Esophagus squamous epithelium (tissue), 5 donors: ENCODE measurements at places on chromosomes 3 and 15.

DNA sequence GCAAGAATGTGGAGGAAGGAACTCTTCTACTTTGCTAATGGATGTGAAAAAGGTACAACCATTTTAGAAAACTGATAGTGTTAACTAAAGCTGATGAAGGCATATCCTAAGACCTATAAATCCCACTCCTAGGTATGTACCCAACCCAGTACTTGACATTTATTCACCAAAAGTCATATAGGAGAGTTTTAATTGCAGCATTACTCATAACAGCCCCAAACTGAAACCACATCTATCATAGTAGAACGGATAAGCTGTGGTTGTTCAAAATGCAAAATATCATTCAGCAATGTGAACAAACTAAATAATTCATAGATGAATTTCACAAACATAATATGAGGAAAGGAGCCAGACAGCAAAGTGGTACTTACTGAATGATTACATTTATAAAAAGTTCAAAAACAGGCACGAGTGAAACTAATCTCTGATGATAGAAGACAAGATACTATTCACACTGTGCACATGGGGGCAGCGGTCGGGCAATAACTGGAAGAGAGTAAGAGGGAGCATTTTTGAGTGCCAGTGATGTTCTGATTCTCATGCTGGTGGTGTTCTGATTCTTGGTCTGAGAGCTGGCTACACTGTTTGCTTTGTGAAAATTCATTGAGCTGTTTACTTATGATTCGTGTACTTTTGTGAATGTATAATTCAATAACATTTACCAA, 34.3 kb downstream of the GOLIM4 start:
- no peak for DNase-seq

GRCh38 chr3:153254361-153254760, 92.3 kb downstream of the RAP2B start:
- DNase-seq: no peak

- DNase-seq: no peak
Observed at GRCh38 chr15:50873935-50874361, 34.5 kb upstream of the AP4E1 start.

- no peak for DNase-seq
Observed at GRCh38 chr15:74294010-74294409, 57.9 kb downstream of the CCDC33 start.

DNA sequence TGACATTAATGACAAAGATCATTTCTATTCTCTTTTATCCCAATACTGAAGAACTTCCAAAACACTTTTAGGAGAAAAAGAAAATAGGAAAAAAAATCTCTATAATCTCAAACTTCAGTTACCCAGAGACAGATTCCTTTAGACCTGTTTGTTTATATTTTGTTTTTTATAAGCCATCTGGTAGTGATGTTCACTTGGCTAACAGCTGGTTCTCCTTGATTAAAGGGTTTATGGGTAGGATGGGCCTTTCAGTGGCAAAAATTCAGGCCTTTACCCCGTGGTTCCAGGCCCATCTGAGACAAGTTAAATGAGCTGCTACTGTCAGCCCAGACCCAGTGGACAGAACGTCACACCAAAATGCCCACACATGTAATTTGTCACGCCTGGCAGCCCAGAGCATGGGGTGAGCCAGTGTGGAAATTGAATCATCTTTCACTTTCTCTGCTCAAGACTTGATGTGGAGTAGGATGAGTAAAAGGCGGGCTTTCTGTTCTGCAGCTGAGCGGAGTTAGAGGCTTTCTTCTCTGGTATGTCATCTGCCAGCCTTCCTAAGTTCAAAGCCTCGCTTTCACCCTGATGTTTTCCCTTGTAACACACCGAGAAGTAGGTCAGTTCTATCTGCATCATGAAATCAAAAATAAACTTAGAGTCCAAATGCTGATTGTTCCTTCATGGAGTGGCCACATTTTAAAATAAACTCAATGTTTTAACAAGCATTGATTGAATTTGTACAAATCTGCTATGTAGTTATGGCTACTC, 62.5 kb upstream of the SKOR1 start:
- no peak for DNase-seq

- DNase-seq: no peak
Observed at GRCh38 chr15:39593071-39593655, 12.3 kb downstream of the THBS1 start.

DNA sequence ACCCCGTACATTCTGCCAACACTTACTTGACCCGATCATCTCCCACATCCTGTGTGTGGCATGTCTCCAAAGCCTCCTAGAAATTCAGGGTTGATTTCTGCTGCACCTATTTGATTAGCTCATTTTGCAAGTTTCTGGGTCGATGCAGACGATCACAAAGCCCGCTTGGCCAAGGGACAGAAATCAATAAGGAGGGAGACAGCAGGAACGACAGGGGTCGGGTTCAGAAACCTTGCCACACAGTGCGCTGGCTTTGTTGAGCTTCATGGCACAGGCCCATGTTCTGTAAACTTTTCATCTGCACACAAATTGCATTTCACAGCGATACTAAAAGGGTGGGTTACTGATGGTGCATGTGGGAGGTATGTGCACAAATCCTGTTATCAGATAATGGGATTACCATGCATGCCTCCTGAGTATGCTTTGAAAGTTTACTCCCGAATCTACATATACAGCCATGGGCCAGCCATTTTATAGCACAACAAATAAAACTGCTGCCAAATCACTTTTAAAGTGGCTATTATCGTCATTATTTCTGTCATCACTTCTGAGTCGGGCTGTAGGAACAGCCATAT, 95.9 kb upstream of the ATP11B start:
- no peak for DNase-seq

GRCh38 chr3:81195478-81195877, 566.0 kb downstream of the GBE1 start:
- no peak for DNase-seq

DNA sequence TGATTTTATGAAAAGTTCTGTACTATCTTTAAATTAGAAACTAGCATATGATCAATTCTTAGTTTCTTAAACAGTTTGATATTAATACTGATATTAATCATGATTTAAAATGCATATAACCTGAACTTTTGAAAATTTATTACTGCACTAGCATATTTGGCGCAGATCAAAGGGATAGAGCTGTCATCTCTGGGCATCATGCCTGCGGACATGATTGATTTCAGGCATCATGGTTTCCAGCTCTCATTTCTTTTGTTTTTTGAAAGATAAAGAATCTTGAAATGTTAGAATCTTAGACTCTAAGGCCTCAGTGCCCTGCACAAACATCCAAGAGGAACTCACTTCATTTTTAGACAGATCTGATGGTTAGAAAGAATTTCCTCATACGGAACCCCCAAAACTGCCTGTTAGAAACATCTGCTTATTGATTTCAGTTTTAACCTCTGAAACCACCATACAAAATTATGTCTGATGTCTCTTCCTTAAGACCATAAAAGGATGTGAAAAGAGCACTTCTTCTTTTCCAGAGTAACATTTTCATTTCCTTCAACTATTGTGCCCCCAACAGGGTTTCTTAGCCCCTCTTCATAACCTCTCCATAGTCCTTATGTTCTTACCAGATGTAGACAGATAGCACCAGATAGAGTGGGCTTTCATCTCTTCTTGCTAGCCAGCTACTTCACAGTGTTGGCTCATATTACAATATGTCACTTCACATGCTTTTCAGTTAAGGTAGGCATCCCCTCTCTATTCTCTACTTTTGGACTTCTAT, 110.8 kb downstream of the BBX start:
- DNase-seq: no peak

GRCh38 chr3:85783291-85783690, 824.5 kb downstream of the CADM2 start:
- no peak for DNase-seq
